Caco-2 (cell line): ENCODE measurements at places on chromosomes 3 and 15.

DNA sequence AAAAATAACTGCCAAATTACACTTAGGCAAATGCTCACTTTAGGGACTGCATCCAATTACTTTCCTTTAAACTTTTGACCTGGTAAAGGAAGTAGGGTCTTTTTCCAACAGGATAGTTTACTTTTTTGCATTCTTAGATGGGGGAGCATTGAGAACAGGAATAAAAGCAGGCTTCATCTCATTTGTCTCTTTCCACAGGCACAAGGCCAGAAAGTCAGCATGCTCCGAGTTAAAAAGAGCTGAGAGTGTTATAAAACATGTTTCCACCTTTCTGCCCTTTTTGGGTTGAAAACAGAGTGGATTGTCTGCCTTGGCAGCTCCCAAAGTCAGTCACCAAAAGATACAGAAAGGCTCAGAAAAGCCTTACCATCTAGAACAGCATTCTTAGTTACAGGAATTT is 404.9 kb upstream of the ALCAM start:
- no peak for DNase-seq

DNA sequence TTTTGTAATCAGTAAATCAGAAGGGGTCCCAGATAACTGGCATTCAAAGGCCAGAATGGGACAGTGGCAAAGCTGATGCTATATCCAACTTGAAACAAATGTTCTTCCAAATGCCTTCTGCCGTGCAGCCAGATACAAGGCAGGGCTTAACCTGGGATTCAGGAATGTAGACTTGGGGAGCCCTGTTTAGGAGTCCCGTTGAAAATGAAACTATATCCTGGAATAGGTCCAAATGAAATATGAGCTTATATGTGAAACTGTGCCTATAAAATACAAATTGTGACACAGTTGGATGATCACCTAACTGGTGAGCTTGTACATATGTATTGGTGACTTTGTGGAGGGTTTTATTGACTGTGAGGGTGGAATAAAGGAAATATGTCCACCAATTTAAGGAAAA is 28.7 kb downstream of the FRMD4B start:
- DNase-seq, result no peak

GRCh38 chr3:185585518-185585858 is 607 bp upstream of the SENP2 start:
- no peak for DNase-seq

DNA sequence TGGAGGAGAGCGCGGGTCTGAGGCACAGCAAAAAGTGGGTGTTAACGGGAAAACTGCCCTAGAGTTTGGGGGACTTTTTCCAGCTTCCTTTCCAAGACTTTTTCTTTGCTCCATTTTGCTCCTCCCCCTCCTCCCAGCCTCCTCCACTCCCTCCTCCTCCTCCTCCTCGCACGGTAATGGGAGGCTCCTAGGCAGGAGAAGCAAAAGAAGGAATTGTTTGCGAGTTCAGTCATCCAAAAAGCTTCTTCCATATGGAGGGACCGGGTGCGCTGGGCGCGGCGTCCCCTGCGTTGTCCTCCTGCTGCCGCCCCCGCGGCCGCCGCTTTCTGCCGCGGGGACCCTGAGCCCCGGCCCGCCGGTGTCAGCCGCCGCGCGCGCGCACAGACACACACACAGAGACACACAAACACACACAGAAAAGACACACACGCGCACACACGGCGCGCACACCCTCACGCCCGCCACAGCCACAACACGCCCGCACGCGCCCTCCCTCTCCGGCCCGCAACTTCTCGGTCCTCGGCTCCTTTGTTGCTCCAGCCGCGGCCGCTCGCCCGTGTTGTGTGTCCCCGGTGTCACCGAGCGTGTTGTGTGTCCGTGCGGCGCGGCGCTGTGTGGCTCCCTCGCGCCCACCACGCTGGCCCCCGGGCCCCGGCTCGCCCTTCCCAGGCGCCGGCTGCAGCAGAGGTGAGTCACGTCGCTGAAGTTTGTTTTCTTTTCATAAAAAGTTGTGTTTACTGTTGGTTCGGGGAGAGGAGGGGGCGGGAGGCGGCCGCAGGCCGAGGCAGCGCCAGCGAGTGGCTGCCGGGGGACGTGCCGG is at the start of gene BOC:
BOC (plus strand) TSS at position 228 of the 820 bp plus-strand sequence. CDS start 38,246 bp downstream, outside the sequence.
- DNase-seq, result no peak

- no peak for DNase-seq
These were observed 676.0 kb downstream of the EPHA3 start for GRCh38 chr3:89783341-89783927.

DNA sequence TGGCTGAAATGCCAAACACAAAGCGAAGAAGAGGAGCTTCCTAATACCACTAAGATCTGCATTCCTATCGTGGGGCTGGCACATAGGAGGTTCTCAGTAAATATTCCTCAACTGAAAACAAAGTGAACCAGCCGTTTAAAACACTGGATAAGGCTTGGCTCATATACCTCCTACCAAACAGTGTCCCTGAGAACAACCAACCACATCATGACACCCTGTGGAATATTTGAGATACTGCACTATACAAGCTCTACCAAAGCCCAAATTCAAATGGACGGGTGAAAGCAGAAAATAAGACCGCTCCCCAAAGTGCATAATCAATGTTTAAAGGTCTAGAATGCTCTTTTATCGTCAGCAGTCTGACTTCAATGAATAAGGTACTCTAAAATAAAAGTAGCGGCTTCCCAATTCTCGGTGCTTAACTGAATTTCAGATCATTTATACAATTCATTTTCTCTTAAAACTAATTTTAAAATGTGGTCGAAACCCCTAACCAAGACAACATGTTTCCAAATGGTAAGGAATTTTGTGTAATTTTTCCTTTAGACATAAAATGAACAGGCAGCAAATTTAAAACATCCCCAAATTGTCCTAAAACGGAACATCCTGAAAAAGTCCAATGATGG is 425.8 kb downstream of the ERC2 start:
- DNase-seq, result no peak

GRCh38 chr15:62953021-62953420 is 89.5 kb upstream of the TPM1 start:
- no peak for DNase-seq

DNA sequence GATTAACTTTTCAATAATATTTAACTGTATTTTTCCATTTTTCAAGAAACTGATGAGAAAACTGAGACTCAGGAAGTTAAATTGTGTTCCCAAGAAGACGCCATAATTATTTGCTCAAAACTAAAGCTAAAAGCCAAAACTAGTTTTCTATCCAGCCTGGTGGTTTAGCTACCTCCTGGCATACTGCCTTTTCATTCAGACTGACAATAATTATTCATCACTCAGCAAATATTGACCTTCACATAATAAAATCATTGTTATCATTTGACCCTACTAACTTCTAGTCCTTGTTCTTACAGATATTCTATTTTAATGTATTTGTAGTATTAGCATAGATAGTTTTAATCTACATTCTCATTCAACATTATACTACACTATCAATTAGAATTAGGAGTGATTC is 210.6 kb upstream of the GADL1 start:
- no peak for DNase-seq

DNA sequence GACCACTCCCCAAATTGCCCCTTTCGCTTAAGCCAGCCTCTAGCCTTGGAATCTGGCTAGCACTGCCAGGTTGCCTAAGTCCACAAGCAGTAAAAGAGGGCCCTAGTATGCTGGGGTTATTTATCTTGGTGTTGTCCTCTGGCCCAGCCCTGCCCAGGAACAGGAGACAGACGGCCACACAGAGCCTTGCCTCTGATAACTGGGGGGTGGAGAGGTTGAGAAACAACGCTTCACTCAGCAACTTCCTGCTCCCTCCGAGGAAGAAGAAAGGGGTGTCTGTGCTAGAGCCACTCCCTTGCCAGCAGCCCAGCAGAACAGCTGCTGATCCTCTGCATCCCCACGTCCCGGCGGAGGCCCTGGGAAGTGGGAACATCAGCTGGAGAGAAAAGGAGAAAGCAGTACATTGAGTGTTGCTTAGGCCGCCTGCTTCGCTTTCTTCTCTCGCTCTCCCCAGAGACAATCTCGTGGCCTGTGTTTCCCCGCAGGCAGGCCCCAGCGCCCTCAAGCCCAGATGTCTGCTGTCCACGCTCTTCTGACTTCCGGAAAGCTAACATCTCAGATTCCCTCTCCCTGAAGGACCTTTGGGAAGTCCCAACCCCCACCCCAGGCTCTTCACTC is 22.6 kb upstream of the C3orf70 start:
- peak; percentile 49 for DNase-seq

- DNase-seq, result no peak
These were observed 229.0 kb upstream of the LRIG1 start for GRCh38 chr3:66729687-66730393.

DNA sequence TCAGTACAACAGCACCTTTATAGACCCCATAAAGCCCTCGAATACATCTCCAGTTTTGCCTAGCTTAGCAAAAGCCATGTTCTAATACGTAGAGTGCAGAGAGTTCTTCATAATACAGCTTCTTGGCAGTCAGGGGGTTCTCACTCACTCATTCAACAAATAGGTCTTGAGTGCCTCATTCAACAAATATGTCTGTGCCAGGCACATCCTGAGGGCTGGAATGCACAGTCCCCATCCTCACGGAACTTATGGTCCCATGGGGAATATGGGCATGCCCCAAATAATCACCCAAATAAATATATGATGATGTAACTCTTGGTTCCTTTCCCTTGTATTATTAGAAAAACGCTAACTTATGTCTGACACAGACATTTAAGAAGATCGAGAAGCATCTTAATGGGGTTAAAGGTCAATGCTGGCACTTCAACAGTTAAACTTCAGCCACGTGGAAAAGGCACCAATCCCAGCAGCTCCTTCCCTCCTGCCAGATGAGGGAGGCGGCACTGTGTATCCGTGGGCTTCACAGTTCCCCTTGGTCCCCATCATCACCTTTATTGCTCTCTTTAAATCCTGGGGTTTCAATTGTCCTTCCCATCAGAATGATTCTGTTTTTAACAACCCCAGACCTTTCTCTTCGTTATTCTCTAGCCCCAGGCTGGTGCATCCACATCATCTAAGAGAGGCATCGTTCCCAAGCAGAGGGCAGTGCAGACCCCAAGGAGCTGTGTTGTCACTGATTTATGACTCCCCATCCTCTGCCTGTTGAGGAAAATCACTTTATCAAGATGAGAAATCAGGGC is 18.9 kb upstream of the SEMA5B start:
- DNase-seq, result no peak

GRCh38 chr3:46381625-46382024 is 10.9 kb downstream of the CCR5 start:
- no peak for DNase-seq

- DNase-seq, result no peak
These were observed 295.3 kb downstream of the VPS13C start for GRCh38 chr15:61764981-61765380.

DNA sequence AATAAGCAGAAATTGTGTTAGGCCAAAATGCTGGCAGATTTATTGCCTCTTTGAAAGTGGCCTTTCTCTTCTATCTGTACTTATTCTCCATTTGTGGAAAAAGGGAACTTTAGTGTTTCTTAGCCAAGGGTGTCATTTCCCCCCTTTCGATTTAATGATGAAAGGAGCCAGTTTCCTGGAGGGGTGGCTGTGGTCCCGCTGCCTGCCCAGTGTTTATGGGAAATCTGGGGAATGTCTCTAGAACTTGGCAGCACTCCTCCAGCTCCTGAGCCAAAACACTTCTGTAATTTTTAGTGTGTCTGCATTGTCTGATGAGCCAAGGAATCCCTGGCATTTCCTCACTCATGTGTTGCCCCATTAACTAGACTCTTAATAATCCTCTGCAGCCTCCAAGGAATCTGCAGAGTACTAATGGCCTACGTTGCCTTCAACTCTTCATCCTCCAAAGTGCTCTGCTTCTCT is 448.8 kb downstream of the GRM7 start:
- no peak for DNase-seq

DNA sequence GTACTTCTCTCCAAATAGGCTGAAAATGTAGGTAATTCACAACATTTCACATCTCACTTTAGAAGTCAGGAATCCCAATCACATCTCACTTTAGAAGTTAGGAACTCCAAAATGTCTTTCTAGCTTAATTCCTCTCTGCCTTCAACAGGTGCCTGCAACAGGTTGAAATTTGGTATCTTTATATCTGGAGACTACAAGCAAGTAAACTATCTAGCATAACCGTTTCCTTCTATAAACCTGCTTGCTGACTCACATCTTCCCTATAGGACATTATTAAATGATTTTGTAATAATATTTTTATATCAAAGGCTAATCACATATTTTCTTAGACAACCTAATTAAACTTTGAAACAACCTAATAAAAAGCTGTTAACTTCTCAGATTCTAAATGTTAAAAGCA is 18.2 kb downstream of the RFX7 start:
- no peak for DNase-seq

DNA sequence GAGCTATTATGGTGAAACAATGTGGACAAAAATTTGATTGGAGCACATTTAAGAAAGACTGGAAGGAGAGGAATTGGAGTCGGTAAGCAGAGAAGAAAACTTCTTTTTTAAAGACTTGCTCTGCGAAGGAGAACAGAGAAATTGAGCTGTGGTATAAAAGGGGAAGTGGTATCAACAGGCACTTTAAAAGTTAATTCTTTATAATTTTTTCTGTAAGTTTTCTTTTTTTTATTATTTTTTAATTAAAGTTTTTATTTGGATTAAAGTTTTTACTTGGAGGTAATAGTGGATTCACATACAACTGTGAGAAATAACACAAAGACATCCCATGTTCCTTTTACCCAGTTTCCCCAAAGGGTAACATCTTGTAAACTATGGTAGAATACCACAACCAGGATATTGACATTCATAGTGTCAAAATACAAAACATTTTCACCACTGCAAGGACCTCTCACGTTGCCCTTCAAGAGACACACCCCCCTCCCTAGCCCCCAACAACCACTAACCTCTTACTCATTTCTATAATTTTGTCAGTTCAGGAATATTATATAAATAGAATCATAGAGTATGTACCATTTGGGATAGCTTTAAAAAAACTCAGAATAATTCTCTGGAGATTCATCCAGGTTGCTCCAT is 33.8 kb upstream of the XIRP1 start:
- no peak for DNase-seq

DNA sequence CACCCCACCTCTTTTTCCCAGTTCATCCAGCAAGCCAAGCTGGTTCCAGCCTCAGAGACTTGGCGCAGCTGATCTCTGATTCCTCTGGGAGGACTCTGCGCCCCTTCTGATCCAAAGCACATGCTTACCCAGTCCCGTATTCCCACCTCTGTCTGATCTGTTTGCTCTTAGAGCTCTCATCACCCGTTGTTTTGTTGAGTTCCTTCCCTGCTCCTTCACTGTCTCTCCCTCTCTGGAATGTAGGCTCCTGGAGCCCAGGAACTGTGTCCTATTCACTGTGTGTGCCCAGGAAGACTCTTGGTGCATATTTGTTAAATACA is 1.3 kb upstream of the ZXDC start:
- no peak for DNase-seq

DNA sequence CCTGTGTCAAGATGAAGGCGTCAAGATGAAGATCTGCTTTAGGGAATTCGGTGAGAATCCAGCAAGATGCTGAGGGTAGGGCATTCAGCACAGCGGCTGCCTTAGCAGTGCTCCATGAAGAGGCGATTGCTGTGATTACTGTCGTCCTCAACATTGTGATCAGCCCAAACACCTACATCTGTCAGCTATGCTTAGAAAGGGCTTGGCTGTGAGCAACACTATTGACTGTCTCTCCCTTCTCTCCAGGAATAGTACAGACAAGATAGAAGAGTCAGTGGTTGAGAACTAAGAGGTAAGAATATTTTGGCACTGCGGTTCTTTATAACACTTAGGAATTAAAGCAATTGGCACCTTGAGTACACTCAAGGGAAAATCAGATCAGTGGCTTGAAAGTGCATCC is 91.3 kb downstream of the THBS1 start:
- DNase-seq, result no peak
